ENCODE measurements at places on chromosomes 4 and X.
A peak's percentile ranks its signal among the peaks of the same experiment; 100 is the strongest.

GRCh38 chrX:151873096-151873495, 39.6 kb upstream of the MAGEA4 start:
- DNase-seq, result no peak

DNA sequence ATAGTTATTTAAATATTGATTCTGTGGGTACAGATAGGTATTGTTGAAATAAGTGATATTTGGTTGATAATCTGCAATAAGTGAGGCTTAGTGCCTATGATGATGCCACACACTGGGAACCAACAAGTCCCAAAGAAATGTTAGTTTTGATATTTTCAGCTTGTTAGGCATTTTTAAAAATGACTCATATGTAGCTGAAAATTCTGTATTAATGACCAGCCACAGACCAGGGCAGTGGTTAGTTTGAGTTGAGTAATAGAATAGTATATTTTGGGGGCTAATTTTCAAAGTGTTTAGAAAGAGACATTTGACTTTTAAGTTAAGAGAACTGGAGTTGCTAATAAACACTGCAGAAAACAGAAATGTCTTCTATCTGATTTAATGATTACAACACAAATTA, 9.4 kb downstream of the INTU start:
- no peak for DNase-seq

DNA sequence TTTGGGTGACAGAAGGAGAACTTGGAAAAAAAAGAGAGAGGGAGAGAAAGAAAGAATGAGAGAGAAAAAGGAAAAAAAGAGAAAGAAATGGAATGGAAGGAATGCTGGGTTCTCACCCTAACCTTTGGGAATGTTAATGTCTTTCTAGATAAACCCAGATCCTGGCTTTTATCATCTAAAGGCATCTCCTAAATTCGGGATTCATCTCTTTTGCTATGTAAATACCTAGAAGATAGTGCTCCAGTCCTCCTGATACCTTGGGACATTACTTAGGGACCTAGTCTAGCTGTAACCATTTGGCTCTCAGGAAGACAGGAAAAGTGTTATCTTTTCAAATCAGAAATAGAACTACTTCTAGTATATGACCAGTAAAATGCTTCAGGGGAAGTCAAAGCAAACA, 15.8 kb upstream of the SPCS3 start:
- no peak for DNase-seq

GRCh38 chr4:186078981-186079638, 10.2 kb downstream of the TLR3 start:
- DNase-seq, result no peak

DNA sequence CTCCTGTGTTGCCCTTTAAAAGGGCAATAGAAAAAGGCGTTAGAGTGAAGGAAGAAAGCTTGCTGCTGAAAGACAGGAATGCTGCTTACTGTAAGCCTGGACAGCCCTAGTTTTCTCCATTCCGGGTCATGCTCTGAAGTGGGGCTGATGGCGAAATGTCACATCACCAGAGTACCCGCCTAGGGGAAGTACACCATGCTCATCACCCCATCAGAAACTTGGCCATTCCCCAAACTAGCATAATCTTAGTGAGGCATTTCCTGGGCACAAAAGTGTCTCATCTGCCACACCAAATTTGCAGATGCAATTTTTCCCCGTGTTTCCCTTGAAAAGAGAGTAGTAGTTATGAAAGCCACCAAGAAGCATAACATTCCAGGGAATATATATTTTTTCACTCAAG, 47.8 kb upstream of the CAMK2D start:
- DNase-seq, result no peak

GRCh38 chr4:7398104-7398423, 36.7 kb downstream of the PSAPL1 start:
- no peak for DNase-seq

DNA sequence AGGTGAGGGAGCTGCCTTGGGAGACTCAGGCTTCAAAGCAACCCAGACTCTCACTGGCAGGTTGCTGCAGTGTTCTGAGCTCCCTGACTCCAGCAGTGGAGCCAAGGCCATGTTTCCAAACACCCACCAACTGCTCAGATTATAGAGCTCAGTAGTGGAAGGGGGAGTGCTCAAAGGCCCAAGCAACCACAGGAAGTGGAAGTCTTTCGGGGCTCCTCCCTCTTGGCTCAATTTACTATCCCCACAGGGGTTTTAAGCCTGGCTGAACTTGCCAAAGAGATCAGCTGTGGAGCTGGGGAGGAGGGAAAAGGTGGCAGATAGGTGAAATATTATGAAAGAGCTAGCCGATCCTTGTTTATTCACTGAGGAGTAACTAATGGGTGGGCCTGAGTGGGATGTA, 82.5 kb downstream of the HPRT1 start:
- DNase-seq, result no peak

- no peak for DNase-seq
These were observed 353.9 kb downstream of the GPAT3 start for GRCh38 chr4:83889802-83890201.

- no peak for DNase-seq
These were observed 29.4 kb upstream of the OPHN1 start for GRCh38 chrX:68462653-68463052.

DNA sequence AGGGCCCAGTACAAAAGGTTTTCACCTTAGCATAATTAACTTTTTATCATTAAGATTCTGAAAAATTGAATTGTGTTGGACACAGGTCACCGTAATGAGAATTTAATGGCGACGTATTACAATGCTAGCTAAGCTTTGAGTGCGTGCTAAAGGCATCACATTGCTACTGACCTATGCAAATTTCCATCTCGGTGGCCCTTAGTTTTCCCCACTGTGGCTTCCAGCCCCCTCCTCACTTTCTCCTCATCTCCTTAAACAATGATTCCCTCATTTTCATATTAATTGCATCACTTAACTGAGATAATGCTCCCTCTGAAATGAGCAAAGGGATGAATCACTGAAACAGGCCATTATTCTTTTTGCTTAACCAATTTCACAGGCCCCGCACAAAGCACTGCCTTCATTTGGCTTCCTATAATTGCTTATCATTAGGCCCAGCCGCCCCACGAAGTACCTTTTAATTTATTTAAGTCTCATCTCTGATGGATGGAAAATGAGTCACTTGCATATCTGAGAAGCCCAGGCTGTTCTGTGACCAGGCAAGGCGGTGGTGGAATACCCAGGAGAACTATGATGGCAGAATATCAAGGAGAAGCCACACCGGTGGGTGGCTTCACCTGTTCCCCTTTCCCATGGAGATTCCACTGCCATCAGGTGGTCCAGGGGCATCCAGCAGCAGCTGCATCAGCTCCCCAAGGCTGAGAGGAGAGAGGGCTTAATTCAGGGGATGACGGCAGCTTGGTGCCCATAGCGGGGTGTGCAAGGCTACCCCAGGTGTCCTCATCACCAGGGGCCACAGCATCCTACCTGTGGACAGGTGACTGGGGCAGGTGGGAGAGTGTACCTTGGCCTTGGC, 223.8 kb upstream of the BOD1L1 start:
- no peak for DNase-seq

DNA sequence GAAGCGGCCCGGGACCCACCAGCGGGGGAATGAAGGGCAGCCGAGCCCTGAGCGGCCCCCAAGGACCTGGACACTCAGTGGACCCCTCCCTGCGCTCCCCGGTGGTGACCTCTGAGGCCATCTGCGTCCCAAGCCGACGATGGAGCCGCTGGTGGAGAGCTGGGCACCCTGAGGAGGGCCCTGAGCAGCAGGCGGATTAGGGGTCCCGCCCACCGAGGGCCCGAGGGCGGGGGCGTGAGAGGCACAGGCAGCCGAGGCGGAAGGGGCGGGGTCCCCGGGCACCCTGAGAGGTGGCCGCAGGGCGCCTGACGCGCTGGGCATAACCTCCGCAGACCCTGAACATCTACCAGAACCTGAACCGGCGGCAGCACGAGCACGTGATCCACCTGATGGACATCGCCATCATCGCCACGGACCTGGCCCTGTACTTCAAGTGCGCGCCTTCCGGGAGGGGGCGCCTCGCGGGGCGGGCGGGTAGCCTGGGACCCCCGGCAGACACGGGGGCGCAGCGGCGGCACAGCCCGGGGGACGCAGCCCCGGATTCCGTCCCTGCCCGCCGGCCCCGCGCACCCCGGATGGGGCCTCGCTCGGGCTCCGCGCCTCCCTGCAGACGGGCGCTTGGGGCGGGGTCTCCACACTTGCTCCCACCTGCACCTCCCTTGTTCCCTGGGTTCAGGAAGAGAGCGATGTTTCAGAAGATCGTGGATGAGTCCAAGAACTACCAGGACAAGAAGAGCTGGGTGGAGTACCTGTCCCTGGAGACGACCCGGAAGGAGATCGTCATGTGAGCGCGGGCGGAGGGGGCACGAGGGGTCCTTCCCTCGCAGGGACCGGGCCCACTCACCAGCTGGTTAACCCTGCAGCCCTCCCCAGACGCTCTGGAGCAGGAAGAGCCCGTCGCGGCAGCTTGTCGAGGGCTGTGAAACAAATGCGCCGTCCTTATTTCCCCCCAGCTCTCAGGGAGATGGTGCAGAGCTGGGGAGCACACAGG, 10.3 kb downstream of the ATP5ME start:
- DNase-seq, result peak; percentile 53

GRCh38 chrX:151773434-151773833, 38.9 kb downstream of the CNGA2 start:
- no peak for DNase-seq

GRCh38 chr4:157035471-157035870, 40.5 kb upstream of the GLRB start:
- no peak for DNase-seq

DNA sequence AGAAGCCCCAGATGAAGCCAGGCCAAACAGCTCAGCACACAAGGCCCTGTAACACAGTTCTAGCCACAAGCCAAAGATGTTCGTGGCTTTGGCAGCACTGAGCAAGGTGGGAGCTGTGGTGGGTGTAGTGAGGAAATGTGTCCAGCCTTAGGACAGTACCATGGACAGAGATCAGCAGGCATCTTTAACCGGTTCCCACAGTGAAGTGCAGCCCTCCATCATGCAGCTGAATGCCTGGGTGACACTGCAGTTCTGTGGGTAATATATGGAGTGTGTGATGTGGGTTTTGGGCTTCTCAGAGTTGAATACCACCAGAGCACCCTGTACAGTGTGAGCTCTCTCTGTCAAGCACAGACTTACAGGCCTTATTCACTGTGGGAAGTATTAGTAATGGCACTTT, 6.0 kb upstream of the NEXMIF start:
- DNase-seq, result no peak

- DNase-seq, result no peak
These were observed 133.1 kb downstream of the ARAP2 start for GRCh38 chr4:36111172-36111571.

DNA sequence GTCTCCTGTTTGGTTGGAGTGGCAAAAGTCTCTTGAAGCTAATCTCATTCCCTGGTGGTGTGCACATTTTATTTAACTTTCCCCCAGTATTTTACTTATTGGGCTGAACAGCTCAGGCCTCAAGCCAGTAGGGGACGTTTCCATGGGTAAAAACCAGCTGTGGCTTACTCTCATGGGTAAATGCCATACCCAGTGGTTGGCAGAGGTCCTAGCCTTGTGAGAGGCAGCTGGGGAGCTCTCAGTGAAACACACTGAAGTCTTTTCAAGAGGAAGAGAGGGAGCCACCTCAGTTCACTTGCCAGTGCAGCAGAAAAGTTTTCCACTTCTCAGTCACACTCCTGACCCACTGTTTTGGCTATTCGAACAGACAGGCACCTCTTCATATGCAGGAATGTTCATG, 1964.2 kb downstream of the ARAP2 start:
- DNase-seq, result no peak

GRCh38 chr4:1201851-1202525, 29.6 kb upstream of the SPON2 start:
- DNase-seq, result peak; percentile 56

GRCh38 chr4:89364541-89364940, 56.9 kb upstream of the GPRIN3 start:
- no peak for DNase-seq

GRCh38 chr4:157804986-157805385, 367.8 kb downstream of the GASK1B start:
- no peak for DNase-seq

GRCh38 chr4:158782551-158783360, 13.9 kb downstream of the FNIP2 start:
- no peak for DNase-seq

- DNase-seq, result peak; percentile 10
These were observed 32.7 kb downstream of the ACSL1 start for GRCh38 chr4:184792950-184793555.

DNA sequence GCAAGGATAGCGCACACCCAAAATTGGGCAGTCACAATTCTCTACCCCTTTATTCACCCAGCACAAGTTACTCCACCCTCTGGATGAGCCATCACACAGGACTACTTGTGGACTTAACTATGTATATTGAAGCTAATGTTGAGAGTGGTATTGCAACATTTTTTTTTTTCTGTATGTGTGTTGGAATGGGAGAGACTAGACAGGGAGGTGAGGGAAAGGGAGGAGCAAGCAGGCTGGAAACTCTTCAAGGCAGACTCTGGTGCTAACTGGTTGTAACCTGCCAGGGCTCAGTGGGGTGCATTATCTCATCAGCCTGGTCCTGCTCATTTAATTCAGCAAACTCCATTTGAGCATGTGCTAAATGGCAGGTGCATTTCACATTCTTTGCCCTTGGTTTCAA, 18.4 kb upstream of the CWH43 start:
- no peak for DNase-seq

GRCh38 chr4:75678965-75679364, 5.8 kb upstream of the G3BP2 start:
- no peak for DNase-seq

Data from stimulated activated CD8-positive, alpha-beta memory T cell treated with anti-CD3 and anti-CD28 coated beads, Interleukin-7, amount 100 ng/mL, for 24 hours (primary cell).